ENCODE measurements at places on chromosomes 7 and 10.

DNA sequence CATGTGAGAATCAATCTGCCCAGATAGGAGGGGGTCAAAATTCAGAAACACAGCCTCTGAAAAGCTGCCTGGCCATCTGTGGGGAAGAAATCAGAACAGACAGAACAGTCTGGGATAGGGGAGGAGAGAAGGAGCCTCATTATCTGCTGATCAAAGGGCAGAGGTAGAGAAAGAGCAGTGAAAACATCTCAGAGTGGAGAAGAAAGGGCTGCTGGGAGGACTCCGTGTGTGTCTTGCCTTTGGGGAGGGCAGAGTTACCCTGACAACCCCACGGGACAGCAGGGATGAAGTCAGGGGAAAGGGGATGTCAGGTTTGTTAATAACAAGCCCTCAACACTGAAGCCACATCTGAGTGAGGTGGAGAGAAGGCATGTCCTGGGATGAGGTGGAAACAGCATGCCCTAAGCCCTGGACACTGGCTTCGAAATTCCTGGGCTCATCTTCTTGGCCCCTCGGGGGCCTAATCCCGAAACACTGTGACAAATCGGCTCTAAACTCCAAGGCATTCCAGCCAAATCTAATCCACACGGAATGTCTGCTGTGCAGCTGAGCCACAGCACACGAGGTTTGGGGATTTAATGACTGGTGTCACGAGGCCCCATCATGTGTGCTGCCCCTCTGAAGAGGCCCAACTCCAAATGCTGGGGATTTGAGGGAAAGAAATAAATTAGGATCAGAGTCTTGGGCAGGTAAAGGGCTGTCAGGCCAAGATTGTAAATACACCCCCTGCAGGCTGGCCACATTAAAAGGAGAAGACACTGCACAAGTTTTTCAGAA is 82.8 kb upstream of the FGFR2 start:
- H3K27me3 ChIP-seq: peaks cover 49% of the 10 kb centered on the region
- H3K36me3 ChIP-seq: no peaks in the 10 kb centered on the region
- H3K4me1 ChIP-seq: no peaks in the 10 kb centered on the region
- no peak for DNase-seq
- no peak overlapping the region for H3K4me3 ChIP-seq

DNA sequence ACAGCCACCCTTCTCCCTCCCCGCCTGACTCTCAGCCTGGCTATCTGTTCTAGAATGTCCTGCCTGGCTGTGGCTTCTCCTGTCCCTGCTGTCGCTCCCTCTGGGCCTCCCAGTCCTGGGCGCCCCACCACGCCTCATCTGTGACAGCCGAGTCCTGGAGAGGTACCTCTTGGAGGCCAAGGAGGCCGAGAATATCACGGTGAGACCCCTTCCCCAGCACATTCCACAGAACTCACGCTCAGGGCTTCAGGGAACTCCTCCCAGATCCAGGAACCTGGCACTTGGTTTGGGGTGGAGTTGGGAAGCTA is 1.2 kb downstream of the EPO start:
- no peaks in the 10 kb centered on the region for H3K27me3 ChIP-seq
- no peaks in the 10 kb centered on the region for H3K36me3 ChIP-seq
- DNase-seq: no peak
- peaks cover 24% of the 10 kb centered on the region for H3K4me1 ChIP-seq
- no peak overlapping the region for H3K4me3 ChIP-seq
- no peak overlapping the region for H3K27ac ChIP-seq

DNA sequence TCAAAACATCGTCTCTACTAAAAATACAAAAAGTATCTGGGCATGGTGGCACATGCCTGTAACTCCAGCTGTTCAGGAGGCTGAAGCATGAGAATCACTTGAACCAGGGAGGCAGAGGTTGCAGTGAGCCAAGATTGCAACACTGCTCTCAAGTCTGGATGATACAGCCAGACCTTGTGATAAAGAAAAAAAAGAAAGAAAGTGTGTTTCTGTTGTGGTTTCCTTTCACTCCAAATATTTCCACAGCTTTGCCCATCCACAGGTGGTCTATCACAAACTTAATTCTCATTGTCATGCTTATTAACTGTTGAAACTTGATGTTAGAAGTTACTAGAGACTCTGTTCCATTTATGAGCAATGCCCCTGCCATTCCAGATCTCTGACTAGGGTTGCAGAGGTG is 316.0 kb upstream of the SEMA3C start:
- H3K27me3 ChIP-seq: no peaks in the 10 kb centered on the region

DNA sequence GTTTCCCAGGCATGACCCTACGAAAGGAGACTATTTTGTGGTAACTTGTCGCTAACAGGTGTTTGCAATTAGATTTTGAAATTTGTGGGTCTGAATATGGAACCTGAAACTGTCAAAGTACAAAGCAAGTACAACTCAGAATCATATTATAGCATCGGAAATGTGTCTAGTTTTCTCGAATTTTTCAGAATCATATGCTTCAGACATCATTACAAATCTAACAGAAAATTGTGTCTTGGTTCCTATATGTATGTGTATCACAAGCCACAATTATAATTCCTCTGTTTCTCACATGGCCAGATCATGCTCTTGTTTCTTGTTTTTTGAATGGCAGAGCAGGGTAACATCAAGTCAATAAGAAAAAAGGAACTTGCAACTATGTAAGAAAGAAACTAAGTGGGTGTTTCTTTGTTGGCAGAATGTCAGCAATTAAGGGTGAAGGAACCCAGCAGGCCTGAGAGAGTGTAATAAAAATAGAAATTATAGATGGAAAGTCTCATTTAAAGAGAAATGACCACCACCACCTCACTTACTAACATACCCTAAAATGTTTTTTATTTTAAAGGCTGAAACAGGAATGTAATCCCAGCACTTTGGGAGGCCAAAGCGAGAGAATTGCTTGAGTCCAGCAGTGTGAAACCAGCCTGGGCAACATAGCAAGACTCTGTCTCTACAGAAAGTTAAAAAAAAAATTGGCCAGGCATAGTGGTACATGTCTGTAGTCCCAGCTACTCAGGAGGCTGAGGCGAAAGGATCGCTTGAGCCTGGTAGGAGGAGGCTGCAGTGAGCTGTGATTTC is 51.3 kb downstream of the PRTFDC1 start:
- no peaks in the 10 kb centered on the region for H3K27me3 ChIP-seq
- no peak for DNase-seq
- peak overlapping the region; percentile 50 for H3K27ac ChIP-seq
- no peak overlapping the region for H3K4me3 ChIP-seq
- H3K36me3 ChIP-seq: no peaks in the 10 kb centered on the region
- H3K4me1 ChIP-seq: peaks cover 36% of the 10 kb centered on the region

- H3K4me1 ChIP-seq: peaks cover 14% of the 10 kb centered on the region
- no peaks in the 10 kb centered on the region for H3K27me3 ChIP-seq
- H3K4me3 ChIP-seq: no peak overlapping the region
Measured at GRCh38 chr10:30858499-30858898, 173.2 kb downstream of the ZNF438 start.

GRCh38 chr10:10160821-10161312 is 856.8 kb upstream of the CELF2 start:
- H3K27me3 ChIP-seq: no peaks in the 10 kb centered on the region
- no peak overlapping the region for H3K27ac ChIP-seq
- no peaks in the 10 kb centered on the region for H3K36me3 ChIP-seq
- H3K4me1 ChIP-seq: no peaks in the 10 kb centered on the region

Measured in PC-9 (cell line).